ENCODE measurements at places on chromosomes 16 and 17. TPM values are rescaled to one million over a fixed set of nuclear protein-coding genes. Genes with fewer than 3 reads are reported as not detected.

The ARHGAP23 gene
- polyA plus RNA-seq, result 19.2 TPM

DNA sequence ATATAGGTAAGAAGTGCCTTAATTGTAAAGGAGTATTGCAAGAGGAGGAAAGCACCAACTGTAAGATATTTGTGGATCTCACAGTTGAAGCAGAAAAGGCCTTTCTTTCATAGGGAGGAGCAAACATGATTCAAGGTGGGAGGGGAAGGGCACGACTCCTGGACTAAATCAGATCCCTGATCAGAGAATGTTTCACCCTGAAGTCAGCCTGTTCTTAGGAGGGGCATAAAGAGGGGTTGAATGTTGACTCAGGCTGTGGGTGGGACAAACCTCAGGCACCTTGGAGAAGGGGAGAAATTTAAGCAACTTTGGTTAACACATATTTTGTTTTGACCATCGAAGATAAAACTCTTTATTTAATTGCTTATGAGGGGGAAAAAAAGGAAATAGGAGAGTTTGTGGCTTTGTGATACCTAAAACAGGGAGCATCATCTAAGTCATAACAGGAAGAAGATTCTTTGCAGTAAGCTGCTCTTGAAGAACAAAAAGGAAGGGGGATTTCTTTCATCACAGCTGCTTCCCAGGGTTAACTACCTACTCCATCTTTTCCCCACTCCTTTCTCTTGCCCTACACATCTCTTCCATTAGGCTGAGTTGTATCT, 158.6 kb upstream of the ZNF267 start:
- H3K27ac ChIP-seq, result no peak overlapping the region
- DNase-seq, result no peak
- H3K27me3 ChIP-seq, result no peaks in the 10 kb centered on the region
- peaks cover 4% of the 10 kb centered on the region for H3K36me3 ChIP-seq
- peak overlapping the region; percentile 100 for H3K4me3 ChIP-seq

DNA sequence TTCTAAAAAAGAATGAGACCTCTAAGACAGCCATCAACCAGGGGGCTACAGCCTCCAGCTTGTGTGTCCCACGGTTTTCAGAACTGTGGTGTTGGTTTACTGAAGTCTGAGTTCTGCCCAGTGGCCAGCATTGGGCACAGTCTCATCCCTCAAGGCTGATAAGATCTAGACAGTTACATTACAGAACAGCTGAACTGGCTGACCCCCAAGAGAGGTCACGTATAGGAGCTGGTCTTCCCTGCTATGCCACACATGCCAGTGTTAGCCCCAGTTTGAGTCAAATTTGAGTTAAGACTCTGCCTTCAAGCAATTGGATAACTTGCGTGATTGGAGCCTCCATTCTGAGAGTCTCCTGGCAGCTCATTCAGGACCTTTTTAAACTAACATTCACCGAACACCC, 14.8 kb upstream of the NUP93 start:
- no peak overlapping the region for H3K27ac ChIP-seq
- H3K36me3 ChIP-seq, result no peaks in the 10 kb centered on the region
- DNase-seq, result peak; percentile 46
- no peaks in the 10 kb centered on the region for H3K4me1 ChIP-seq
- no peak overlapping the region for H3K4me3 ChIP-seq
- H3K27me3 ChIP-seq, result no peaks in the 10 kb centered on the region

GRCh38 chr17:29283961-29284360, 10.0 kb downstream of the NUFIP2 start:
- H3K36me3 ChIP-seq, result peaks cover 42% of the 10 kb centered on the region
- peak; percentile 36 for DNase-seq
- H3K4me3 ChIP-seq, result no peak overlapping the region
- peak overlapping the region; percentile 4 for H3K27ac ChIP-seq

DNA sequence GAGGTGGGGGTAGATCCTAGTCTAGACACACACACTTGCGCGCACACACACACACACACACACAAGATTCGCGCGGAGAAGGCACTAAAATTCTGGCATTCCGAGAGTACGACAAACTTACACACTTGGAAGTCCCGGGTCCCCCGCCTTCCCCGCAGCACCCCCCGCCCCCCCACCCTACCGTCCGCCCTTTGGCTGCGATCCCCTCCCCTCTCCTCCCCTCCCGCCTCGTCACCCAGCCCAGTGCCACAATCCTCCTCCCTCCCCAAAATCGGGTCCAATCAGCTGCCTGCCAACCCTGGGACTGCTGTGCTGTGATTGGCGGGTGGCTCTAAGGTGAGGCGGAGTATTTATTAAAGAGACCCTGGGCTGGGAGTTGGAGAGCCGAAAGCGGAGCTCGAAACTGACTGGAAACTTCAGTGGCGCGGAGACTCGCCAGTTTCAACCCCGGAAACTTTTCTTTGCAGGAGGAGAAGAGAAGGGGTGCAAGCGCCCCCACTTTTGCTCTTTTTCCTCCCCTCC, at the start of gene SOX9:
SOX9 (plus strand) TSS at position 379 of the 522 bp plus-strand sequence. CDS start 372 bp downstream, outside the sequence.
- H3K4me3 ChIP-seq, result peak within 1 kb of the TSS; percentile 82
- no peaks in the 10 kb centered on the region for H3K27me3 ChIP-seq
- H3K36me3 ChIP-seq, result peaks cover 8% of the 10 kb centered on the region
- H3K4me1 ChIP-seq, result peaks cover 16% of the 10 kb centered on the region
- peak within 1 kb of the TSS; percentile 60 for H3K27ac ChIP-seq
- peak; percentile 95 for DNase-seq

DNA sequence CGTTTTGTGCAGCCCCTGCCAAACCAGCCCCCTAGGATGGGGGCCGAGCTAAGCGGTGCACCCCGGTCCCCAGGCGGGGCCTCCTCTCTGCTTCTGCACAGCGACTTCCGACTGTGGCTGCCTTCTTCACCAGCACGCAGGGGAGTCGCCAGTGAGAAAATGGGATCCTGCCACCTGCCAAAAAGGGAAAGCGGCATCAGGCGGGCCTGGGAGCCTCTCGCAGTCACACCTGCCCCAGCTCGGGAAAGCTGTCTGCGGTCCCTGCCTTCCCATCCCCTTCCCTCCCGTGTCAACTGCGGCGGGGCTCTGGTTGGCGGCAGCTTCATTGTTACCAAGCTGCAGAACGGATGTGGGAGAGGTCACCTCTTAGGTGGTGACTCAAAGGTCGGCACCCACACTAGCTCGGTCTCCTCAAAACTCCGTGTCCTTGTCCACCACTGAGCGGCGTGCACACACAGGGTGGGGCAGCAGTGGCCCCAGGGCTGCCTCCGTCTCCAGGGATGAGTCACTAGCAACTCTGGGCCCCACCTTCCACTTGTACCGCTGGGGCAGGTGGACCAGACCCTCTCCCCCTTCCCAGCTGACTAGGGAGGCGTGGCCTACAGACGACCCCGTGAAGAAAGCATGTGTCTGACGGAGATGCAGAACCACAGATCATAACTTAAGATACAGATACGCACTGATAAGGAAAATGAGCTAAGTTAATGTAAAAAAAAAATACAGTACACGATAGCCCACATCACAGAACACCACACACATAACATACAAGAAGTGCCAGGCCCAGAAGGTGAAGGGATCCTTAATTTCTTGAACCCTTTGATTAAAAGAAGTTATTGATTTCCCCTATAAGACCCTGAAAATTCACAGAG, 1.5 kb upstream of the PCYT2 start:
- no peak for DNase-seq
- no peak overlapping the region for H3K27ac ChIP-seq
- peaks cover 60% of the 10 kb centered on the region for H3K36me3 ChIP-seq
- no peak overlapping the region for H3K4me3 ChIP-seq

- H3K36me3 ChIP-seq, result no peaks in the 10 kb centered on the region
- H3K27ac ChIP-seq, result no peak overlapping the region
These were observed 84.3 kb downstream of the BMERB1 start for GRCh38 chr16:15518381-15519351.

DNA sequence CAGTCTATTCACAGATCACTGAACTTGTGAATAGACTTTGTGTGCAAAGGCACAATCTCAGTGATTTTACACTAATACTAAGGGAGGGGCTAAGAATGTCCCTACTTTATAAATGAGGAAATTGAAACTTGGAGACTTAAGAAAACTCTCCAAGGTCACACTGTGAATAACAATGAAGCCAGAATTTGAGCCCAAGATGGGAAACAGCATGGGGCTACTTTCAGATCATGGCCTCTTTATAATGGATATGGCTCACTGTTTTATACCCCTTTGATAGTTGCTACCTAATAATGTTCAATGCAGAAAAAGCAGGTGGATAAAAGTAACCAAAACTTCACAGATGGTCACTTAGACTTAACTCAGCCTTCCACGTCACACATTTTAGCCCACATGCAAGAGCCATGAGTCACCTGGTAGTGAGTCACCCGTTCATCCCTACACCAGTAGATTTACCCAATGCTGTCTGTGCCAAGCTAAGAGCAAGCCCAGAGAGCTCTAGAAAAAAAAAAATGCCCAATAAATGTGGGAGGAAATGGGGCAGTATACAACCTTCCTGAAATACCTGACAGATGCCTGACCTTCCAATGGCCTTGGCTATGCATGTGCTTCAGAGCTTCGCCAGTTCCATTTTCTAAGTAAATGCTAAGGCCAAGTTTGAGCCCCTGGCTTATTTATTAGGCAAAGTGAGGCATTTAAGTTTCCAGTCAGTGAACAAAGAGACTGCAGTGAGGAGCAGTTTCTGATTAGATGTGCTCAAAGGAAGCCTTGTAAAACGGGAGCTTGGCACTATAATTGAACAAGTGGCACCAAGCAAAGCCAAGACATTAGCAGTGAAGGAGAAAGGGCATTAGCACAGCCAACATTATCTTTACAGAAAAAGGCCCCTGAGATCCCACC, 219.7 kb downstream of the TMEM114 start:
- no peak overlapping the region for H3K27ac ChIP-seq
- no peaks in the 10 kb centered on the region for H3K4me1 ChIP-seq
- no peaks in the 10 kb centered on the region for H3K27me3 ChIP-seq
- no peak for DNase-seq

GRCh38 chr16:51747329-51747728, 596.3 kb upstream of the SALL1 start:
- H3K4me3 ChIP-seq, result no peak overlapping the region
- H3K4me1 ChIP-seq, result no peaks in the 10 kb centered on the region
- no peaks in the 10 kb centered on the region for H3K36me3 ChIP-seq

The ATP2A1 gene
- polyA plus RNA-seq, result 3.0 TPM
